ENCODE measurements at places on chromosomes 3 and 15.

DNA sequence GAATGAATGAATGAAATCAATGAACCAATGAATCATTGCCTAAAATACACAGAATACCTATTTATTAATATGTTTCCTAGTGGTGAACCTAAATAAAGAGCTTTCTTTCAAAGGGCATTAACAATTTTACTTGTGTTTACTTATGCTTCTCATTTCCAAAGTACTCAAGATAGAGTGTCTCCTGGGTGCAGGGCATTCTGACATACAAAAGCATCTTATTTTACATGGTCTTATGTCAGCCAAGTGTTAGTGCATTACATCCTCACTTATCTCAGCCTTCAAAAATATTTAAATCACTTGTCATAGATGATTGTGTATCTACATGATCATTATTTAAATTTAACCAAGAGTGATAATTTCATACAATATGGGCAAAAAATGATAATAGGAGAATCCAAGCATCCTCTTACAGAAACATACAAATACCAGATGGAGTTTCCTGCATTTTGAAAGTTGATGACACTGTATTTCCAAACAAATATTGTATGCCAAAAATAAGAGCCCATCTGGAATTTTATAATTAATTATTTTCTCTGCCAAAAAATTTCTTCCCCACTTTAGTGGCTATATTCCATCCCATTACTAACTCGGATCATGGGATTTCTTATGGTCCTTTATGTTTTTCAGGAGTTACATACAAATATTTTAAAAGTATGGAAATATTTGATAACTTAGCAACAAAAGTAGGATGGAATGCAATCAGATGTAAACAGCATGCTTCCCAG lies 279.0 kb downstream of the RBMS3 start:
- no peak for DNase-seq

DNA sequence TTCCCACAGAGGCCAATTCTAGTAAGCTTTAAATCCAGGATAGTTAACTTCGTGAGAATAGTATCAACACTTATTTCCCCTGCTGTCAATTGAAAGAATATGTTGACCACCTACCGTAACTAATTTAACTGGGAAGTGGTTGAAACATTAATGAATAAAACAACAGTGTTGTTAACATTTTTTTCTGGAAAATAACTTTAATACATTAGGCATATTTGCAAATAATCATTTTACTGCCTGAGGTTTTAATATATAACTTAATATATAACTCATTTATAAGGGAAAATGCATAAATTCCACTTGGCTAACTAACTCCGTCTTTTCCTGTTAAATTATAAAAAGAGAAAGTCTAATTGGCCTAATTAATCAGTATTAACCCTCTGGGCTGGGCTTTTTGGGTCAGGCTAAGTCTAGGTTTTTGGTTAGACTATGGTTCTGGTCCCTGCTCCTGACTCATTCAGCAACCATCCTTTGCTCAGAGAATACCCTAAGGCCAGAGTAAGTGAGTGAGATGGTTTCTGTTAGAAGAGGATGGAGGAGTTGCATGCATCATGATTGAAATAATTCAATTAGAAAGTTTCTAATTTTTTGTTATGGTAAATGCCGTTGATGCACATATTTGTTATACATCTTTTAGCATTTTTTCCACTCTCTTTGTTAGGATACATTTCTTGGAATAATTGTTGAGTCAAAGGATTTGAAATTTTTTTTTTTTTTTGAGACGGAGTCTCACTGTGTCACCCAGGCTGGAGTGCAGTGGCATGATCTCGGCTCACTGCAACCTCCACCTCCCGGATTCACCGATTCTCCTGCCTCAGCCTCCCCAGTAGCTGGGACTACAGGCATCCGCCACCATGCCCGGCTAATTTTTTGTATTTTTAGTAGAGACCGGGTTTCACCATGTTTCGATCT lies 10.8 kb upstream of the SKIL start:
- DNase-seq = no peak

DNA sequence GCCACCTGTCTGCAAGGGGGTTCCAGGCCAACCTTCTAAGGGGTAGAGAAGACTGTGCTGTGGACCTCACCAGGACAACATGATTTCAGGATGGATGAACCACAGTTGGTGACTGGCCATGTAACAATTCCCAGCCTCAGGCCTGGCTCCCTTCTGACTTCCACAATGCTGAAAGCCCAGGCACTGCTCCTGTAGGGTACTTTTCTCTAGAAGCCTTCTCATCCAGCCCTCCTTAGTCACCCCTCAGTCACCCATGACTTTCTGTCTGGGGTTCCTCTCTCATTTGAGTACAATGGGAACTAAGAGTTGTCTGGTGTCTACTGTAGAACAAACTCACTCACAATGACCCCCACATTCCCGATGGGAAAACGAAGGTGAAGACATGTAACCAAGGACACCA lies 8.6 kb downstream of the ALS2CL start:
- no peak for DNase-seq

- DNase-seq = no peak
These were observed 111.5 kb upstream of the SLC2A2 start for GRCh38 chr3:171138027-171138426.

DNA sequence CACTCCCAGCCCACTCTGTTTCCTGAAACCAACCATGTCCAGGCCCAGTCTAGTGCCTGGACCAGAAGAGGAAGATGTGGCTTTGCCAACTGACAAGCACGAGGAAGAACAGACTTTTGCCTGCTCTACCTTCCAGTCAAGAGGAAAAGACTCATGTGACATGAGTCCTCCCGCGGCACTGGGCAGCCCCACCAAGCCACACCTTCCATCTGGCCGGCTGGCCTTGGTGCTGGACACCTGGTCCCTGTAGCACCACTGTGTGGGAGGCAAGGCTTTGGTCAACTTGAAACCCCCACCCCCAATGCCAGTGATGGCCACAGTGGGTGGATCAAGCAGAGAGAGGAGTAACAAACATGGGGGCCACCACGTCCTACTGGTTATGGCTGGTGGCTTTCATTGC lies 12.5 kb downstream of the CHDH start:
- DNase-seq = no peak

- no peak for DNase-seq
These were observed 290.5 kb downstream of the PLCL2 start for GRCh38 chr3:17175187-17175807.

GRCh38 chr3:50003216-50003615 lies 63.3 kb downstream of the RBM6 start:
- no peak for DNase-seq

GRCh38 chr15:47027322-47027946 lies 689.9 kb upstream of the SEMA6D start:
- DNase-seq = no peak

GRCh38 chr3:163936543-163936942 lies 1141.8 kb downstream of the SI start:
- no peak for DNase-seq

DNA sequence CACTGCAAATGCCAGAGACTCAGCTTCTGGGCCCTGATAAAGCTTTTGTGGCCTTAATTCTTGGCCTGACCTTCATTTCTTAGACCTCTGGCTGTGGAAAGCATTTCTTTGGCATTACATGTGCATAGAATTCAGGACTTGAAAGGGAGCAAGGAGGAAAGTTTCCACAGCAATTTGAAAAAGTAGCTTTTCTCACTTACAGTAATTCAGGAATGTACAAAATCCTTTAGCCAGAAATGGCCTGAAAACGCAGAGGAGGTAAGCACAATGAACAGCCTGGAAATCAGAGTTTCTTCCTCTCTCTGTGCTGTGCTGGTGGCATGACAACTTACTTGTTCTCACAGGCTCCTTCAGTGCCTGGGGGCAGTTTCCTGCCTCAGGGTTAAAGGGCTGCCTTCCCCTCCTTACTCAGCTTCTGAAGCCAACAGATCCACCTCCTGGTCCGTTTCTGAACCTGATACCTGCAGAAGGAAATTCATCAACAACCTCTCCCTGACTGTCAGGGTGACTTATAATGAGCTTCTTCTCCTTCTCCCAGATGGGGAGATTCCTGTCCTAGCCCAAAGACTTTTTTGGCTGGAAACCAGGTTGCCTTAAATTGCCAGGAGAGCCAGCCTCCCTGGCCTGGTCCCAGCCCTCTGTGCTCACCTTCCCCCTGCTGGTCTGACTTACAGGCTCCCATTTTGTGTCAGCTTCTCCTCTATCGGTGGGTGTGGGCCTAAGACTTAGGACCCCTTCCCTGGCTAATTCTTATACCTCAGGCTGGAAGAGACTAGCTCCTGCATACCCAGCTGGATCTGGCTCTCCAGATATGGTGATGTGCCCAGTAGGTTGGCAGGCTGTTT lies 102.3 kb downstream of the MYRIP start:
- DNase-seq = no peak

GRCh38 chr15:56913670-56914069 lies 4.8 kb upstream of the TCF12 start:
- no peak for DNase-seq

GRCh38 chr15:29018995-29019976 lies 133.5 kb downstream of the APBA2 start:
- DNase-seq = no peak

DNA sequence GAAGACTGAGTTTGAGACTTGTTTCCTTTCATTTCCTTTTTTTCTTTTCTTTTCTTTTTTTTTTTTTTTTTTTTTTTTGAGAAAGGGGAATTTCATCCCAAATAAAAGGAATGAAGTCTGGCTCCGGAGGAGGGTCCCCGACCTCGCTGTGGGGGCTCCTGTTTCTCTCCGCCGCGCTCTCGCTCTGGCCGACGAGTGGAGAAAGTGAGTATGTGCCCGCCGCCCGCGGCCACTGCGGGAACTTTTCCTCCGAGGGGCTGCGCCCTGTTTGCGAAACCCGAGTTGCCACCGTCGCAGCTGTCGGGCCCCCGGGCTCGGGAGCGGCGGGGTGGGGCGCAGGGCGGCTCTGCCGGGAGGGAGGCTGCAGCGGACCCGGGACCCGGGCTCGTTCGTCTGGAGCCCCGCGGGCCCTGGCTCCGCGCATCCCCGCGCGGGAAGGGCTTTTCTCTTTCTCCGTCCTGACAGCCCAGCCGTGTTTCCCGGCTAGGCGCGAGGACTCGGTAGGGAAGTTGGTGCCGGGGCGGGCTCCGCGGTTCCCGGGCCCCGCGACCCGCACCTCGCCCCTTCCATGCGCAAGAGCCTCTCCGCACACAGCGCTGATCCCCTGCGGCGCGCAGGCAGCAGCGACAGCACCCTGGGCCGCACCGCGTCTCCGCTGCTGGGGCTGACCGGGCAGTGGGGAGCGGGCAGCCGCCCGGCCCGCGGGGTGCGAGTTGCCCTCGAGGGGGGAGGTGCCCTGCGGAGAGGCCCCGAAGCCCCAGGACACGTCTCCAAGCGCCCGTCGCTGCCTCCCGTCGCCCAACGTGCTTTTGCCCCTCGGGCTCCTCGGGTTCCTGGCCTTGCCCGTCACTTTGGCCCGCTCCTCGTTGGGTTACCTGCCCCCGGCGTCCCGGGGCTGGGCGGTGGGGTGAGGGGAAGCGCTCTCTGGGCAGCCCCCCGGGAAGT lies 1.4 kb downstream of the IGF1R start:
- peak; percentile 55 for DNase-seq

DNA sequence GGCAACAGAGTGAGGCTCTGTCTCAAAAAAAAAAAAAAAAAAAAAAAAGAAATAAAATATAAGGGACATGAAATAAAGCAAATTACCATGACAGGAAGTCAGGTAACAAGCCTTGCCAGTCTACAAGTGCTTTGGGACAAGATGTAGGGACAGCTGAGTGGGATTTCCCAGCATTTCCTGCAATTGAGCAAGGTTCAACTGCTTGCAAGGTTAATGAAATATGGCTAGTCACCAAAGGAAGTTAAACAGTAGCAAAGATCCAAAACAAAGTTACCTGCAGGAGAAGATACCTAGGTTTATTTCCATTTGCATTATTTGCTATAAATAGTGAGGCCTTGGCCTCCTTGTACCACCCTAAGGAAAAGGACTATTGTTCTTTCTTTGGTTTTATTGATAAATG lies 22.3 kb upstream of the CNOT10 start:
- DNase-seq = no peak

- no peak for DNase-seq
These were observed 1026.5 kb upstream of the CFAP20DC start for GRCh38 chr3:60076331-60076730.

DNA sequence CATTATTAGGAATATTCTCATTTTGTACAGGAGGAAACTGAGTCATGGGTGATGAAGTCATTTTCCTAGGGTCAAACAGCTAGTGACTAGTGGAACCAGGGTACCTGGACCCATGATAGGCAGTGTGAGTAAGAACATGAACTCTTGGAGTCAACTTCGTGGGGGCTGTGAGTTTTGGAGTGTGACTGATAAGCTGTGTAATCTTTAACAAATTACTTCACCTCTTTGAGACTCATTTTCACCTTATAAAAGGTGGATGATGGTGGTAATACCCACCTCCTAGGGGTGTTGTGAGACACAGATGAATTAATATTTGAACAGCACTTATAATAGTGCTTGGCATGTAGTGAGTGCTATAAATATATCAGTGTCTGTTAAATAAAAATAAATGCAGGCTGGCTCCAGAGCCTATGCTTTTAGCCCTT lies 9.1 kb downstream of the SEMA6D start:
- no peak for DNase-seq

DNA sequence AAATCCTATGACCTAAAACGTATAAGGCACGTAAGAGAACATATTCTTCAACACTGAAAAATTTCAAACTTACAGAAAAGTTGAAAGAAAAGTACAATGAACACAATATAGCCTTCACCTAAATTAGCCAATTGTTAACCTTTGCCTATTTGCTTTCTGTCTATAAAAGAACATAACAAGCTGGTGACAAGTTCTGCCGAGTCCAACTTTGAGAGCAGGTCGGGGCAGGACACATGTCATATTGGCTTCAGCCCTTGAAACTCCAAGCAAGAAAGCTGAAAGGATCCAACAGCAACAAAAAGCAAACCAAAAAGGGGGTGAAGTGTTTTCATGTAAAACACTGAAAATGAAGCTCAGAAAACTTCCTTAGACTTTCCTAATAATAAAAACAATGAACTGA lies 59.1 kb downstream of the TBC1D2B start:
- DNase-seq = no peak

GRCh38 chr15:72173401-72173800 lies 24.2 kb downstream of the GRAMD2A start:
- DNase-seq = no peak

GRCh38 chr3:98699132-98699531 lies 64.0 kb upstream of the ST3GAL6 start:
- no peak for DNase-seq

DNA sequence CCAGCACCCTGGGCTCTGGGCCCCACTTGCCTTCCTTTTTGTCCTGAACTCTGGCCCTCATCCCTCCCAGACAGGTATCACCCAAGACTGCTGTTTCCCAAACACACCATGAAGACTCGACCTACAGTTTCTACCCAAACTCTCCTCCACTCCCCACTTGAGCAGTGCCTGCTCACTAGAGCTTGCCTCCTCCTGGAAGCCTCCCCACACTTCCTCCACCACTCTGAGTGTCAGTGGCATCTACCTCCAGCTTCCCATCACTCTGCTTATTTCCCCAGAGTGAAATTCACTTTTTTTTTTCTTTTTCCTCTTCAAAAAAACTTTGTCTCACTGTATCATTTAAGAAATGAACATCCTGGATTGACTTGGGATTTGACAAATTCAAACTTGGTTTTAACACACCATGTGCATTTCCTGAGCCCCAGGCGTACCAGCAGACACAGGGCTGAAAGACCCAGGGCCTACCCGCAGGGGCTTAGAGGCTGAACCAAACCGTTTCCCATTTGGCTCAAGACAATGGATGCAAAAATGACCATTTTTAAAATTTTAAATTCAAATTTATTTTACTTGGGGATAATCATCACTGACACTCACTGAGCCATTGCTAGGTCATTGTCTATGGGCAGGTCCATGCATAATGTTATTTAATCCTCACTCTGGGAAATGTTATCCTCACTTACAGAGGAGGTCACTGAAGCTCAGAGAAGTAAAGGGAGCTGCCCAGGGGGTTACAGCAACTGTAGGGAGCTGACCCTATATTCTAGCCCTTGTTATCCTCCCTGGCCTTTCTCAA lies 62.3 kb downstream of the IQSEC1 start:
- DNase-seq = no peak

- no peak for DNase-seq
These were observed 124.3 kb downstream of the ISL2 start for GRCh38 chr15:76460871-76461270.
